Occipital lobe (tissue), 3 donors: ENCODE measurements at places on chromosomes 2 and 18.

- no peak for DNase-seq
Measured at GRCh38 chr2:20356042-20356441, 5.4 kb upstream of the PUM2 start.

GRCh38 chr2:241739651-241740050, 5.2 kb downstream of the D2HGDH start:
- no peak for DNase-seq

DNA sequence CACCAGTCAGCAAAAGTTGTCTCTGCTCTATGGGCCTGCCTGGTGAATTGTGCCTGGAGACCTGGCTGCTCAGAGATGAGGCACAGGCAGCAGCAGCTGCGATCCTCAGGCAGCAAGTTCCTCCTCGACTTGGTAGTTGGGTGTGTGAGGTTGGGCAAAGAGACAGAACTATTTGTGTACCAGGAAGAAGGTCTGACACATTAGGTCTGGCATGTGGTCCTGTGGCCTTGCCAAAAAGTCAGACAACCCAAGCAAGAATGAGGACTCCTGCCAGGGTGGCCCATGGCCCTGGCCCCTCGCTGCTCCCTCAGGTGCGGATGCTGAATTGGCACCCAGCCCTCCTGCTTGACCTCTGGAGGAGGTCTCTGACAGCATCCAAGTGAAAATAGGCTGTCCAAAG, 192.7 kb downstream of the DYSF start:
- DNase-seq = no peak

DNA sequence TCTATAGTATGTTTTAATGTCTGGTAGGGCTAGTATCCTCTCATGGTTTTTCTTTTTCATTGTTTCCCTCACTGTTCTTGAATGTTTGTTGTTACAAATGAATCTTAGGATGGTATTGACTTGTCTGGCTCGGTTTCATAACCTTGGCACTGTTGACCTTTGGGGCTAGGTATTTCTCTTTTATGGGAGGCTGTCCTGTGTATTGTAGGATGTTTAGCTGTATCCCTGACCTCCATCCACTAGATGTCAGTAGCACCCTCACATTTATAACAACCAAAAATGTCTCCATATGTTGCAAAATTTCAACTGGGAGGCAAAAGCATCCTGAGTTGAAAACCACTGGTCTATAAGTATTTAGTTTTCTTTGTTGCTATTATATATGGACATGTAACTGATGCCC, 7.0 kb upstream of the AOX1 start:
- DNase-seq = no peak

- no peak for DNase-seq
Measured at GRCh38 chr2:39377226-39377939, 59.7 kb downstream of the MAP4K3 start.

DNA sequence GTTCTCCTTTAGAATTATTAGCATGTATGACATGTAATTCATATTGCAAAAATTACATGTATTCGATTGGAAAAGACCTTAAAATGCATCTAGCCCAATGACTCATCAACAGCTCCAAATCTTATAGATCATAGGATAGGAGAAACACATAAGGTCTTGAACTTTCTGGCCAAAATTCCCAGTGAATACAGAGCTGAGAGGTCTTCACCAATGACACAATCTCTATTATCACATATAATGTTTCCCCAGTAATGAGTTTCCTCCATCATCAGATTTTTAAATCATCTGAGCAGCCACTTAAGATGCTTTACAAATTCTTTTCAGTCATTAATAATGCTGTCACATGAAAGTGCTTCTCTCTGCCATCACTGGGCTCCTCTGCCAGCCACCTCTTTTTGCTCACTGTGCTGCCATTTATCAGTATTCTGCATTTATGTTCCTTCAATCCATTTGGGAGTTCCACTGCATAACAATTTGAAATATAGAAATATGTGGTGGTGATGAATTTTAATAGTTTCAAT, 804.9 kb downstream of the SUCLG1 start:
- no peak for DNase-seq

GRCh38 chr18:64982414-64983055, 768.3 kb upstream of the CDH7 start:
- no peak for DNase-seq

DNA sequence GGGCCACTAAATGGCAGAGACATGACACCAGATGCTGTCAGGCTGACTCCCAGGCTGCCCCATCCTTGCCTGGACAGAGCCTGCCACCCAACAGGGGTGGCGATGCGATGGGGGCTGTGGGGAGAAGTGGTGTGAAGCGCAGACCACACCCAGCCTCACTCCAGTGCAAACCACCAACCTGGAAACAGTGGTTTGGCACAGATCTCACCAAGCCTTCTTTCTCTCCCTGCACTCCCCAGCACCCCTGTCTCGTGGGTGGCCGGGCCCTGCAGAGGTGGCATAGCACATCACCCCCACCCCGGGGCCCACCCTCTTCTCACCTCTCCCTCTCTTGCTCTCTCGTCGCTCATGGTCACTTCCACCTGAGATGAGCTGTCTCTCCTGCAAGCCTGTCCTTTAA, 32.6 kb downstream of the CIB4 start:
- no peak for DNase-seq

DNA sequence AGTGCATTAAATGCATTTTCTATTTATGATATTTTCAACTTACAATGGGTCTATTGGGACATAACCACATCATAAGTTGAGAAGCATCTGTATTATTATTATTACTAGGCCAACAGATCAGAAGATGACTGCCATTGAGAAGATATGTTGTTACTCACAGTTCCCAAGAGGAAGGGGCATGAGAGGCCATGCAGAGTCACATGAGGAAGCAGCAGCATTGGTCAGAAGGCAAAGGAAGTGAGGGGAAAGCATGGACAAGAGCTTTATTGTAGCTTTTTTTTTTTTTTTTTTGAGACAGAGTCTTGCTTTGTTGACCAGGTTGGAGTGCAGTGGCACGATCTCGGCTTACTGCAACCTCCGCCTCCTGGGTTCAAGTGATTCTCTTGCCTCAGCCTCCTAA, 66.2 kb upstream of the LCLAT1 start:
- no peak for DNase-seq

- no peak for DNase-seq
Measured at GRCh38 chr18:3604498-3605408, 154.8 kb downstream of the TGIF1 start.
